ENCODE measurements at places on chromosomes 12 and 14.

GRCh38 chr12:14618983-14619382 lies 51.3 kb upstream of the PLBD1 start:
- no peak for DNase-seq

GRCh38 chr12:14362352-14362751 lies 3.1 kb upstream of the ATF7IP start:
- no peak for DNase-seq

- no peak for DNase-seq
These were observed 32.1 kb upstream of the PTGDR start for GRCh38 chr14:52235434-52235833.

DNA sequence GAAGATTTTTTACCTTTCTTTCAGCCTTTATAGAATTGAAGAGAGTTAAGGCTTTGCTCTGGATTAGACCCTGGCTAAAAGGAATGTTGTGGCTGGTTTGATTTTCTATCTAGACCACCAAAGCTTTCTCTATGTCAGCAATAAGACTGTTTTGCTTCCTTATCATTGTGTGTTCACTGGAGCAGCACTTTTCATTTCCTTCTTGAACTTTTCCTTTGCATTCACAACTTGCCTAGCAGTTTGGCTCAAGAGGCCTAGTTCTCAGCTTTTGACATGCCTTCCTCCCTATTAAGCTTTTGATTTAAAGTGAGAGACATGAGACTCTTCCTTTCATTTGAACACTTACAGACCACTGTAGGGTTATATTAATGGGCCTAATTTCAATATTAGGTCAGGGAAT lies 64.1 kb upstream of the USP15 start:
- DNase-seq = no peak

- no peak for DNase-seq
These were observed 65.1 kb downstream of the PPP1R36 start for GRCh38 chr14:64614805-64615391.

- no peak for DNase-seq
These were observed 47.7 kb downstream of the C12orf50 start for GRCh38 chr12:87981495-87981894.

GRCh38 chr14:103724116-103724515 lies 8.5 kb downstream of the ZFYVE21 start:
- DNase-seq = no peak

DNA sequence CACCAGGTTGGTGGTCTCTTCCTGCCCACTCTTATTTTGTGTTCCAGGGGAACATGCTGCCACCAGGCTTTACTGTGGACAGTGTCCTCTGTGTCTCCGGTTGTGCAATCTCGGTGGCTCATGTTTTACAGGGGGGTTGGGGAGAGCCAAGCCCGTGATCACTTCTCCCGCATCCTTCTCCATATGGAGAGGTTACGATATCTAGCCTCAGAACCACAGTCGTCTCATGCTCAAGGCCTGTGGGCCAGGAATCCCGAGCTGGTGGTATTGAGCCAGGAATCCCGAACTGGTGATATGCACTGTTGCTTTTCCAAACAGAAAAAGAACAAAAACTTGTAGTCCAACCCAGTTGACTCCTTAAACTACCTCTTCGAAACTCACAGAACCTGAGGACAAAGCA lies 37.0 kb upstream of the INF2 start:
- no peak for DNase-seq

DNA sequence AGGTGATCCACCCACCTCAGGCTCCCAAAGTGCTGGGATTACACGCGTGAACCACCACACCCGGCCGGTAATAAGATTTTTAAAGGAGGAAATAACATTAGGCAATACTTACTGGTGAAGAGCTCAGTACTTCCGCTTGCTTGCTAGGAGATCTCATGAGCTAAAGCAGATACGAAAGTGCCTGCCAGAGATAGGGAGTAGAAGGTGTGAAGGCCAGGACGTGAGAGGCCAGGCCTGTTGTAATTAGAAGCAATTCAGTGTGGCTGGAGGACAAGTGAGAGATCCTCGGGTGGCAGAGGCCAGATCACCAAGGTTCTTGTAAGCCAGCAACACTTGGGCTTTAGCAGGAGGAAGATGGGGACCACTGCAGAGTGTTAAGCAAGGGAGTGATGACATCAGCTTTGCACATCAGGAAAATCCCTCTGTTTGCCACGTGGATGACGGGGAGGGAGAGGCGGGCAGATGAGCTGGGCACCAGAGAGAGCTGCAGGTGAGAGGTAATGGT lies 7.6 kb downstream of the TECPR2 start:
- DNase-seq = no peak

DNA sequence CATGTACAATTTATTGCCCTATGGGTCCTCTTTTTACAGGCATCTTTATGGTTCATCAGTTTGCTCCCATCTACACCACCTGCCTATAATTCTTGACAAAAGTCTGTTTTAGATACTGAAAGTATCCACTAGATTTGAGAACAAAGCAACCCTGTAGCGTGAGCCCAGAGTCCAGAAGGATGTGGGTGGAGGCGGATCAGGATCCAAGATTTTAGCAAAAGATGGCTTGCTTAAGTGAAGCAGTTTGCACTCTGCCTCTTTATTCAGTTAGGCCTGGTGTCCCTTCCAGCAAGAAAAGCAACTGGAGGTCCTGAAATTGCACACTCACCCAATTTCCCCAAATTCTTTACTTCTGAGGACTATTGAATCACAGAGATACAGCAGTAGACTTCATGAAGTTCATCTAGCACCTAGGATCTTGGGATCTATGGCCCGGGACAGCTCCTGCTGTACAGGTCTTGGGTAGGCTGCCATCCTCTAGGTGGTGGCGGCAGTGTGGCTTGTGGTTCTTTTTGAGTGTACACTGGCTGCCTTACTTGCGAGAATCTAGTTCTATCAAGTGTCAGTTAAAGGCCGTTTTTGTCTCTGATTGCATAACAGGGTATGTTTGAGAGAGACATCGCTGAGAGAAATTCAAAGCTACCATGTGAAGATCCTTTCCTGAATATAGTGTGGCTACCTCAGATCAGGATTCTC lies 873.2 kb downstream of the NRXN3 start:
- DNase-seq = no peak

- DNase-seq = no peak
These were observed 93.1 kb downstream of the SLC5A8 start for GRCh38 chr12:101116911-101117310.

DNA sequence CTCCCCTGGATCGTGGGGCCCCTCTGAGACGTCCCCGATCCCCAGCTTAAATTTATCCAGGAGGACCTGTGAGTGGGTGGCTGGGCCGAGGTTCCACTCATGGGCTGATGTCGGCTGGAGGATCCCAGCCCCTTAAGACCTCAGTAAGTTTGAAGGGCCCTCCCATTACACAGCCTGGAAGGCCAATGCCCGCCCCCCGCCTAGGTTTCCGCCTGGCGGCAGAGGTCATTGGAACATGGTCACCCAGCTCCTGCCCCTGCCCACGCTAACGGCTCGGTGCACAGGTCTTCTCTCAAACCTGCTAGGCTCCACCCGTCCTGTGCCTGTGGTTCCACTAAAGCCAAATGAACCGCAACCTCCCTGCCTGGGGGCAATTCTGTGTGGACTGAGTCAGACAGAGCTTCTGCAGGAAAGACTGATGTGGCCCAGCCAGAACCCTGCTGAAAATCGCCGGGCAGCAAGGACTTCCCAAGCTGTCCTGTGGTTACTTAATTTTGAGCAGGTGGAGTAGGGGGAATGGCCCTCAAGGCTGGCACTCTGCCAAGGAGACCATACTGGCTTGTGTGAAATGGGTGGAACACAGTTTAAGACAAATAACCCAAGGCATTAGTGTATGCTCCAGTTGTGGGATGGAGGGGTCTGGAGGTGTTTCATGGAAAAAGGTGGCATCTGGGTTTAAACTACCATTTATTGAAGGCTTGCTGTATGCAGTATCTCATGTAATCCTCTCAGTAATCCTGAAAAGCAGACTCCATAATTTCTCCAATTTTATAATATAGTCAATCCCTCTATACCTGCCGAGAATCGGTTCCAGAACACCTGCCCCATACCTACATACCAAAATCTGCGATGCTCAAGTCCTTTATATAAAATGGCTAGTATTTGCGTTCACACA lies 903 bp upstream of the NT5DC3 start:
- DNase-seq = peak; percentile 57

DNA sequence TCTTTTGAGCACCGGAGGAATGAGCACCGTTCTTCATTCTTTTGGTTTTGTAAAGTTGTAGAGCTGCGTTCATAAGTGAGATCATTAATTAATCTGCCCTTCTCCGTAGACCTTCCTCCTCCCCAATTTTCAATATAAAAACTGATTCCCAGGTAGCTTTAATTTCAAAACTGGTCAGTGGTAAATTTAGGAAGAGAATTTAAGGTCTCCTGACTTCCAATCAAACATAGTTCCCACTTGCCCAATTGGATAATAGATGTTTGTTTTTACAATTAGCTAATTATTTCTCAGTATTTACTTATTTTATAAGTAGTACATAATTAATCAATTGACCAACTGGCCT lies 27.2 kb upstream of the YBX3 start:
- DNase-seq = no peak

DNA sequence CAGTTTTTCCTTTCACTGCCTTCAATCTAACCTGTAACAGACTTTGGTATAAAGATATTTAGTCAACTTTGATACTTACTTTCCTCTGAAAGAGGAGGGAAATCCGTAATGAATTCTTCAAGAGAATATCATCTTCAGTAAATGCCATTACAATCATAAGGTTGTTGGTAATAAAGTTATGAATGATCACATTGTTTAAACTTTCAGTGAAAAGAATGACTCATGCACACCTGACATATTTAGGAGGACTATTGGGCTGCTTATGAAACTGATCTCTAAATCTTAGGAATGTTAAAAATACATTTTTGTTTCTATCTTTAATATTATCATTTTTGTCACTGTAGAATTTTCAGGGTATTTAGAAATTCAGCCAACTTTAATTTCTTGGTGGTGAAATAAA lies 474.7 kb downstream of the SLC16A7 start:
- no peak for DNase-seq

DNA sequence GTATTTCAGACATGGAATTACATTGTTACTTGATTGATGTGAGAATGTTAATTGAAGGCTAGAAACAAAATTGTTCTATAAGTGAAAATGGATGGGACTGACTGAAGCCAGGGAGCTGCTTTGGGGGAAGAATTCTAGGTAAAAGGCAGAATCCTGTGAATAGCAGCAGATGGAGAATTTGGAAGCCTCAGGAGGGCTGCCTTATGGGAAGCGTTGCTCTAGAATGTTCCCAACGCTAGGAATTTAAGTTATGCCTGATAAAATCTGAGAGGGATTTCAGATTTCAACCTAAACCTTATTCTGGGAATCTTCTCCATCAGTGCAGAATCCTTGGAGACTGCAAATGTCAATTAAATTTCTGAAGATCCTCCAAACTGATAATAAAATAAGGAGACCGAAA lies 858.2 kb upstream of the FLRT2 start:
- DNase-seq = no peak

GRCh38 chr12:63394349-63394748 lies 243.3 kb upstream of the AVPR1A start:
- DNase-seq = no peak

DNA sequence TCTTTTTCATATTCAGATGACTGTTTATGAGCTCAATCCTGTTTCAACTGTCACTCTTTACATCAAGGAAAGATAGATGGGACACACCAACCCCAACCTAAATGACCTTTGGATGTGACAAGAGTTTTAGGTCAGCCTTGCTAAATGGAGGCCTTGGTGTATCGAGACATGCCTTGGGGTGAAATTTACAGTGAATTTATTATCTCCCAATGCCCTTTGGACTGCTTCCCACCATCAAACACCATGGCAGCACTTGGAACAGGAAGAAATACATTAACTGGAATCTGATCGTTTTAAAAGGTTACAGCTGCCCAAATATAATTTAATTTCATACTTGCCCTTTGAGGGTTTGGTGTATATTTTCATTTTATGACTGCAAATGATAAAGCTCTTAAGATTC lies 327.6 kb downstream of the SOX5 start:
- DNase-seq = no peak

DNA sequence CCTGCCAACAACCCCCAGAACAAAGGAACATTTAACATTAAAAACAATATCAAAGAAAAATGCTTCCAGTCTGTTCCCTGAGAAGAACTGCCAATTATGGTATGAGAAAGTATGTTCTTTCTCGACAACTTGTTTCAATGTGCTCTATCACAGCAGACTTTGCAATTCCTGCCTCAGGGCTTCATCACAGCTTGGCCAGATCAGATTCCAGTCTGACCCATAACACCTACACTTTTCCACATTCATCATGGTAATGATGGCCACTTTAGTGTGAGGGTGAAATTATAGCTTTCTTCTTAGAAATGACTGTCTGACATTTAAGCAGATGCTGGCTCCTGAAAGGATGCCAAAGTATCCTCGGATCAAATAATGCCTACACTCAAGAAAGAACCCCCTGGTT lies 17.0 kb downstream of the NEK9 start:
- no peak for DNase-seq

DNA sequence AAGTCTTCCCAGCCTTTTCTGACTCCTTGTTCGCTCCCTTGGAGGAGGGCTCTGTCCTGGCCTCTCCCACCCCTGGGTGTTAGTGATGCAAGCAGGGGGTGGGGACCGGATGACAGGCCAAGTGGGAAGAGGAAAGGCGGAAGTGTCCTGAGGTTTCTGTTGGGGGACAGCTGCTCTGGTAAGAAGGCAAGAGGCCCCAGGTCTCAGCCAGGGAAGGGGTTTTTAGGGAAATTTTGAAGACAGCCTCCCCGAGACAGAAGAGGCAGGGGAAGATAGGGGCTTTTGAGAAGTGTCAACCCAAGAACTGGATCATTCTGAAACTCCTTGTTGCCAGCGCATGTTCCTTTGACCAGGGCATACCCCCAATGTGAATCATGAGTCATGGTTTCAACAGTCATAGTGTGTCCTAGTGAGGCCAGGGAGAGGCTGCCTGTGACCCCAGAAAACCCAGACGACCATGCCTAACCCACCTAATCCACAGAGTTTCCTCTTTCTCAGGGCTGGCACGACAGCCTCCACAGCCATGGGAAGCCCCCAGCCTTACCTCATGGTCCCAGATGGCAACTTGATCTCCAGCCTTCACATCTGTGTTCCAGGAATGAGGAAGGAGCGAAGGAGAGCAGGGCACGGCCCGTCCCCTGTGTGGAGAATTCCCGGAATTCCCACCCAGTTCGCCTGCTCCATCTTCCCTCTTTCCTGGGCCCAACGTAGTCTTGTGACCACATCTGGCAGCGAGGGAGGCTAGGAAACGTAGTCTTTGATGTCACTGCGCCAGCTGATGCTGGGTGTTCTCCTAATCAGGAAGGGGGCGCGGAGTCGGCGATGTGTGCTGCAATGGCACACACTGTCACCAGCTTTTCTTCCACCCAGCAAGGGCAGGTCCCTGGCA lies 4.9 kb upstream of the GPR132 start:
- peak; percentile 72 for DNase-seq

DNA sequence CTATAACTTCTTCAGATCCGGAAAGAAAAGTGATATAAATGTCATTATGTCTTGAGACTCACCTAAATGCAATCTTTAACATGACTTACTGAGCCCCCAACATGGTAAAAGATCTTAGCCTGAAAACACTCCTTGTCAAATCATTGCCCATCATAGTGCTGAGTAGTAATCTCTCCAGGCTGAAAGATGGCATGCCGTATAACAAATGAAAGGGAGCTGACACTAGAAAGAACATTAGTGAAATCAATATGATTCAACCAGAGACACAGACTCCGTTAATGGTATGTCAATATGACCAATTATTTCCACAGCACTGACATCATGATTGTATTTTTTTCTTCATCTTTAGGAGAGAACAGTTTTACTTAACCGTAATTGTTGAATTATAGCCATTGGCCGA lies 54.4 kb downstream of the BICD1 start:
- no peak for DNase-seq
